ENCODE measurements at places on chromosomes 11 and 22.

GRCh38 chr11:45108070-45109064 is 38.1 kb upstream of the PRDM11 start:
- DNase-seq = no peak

DNA sequence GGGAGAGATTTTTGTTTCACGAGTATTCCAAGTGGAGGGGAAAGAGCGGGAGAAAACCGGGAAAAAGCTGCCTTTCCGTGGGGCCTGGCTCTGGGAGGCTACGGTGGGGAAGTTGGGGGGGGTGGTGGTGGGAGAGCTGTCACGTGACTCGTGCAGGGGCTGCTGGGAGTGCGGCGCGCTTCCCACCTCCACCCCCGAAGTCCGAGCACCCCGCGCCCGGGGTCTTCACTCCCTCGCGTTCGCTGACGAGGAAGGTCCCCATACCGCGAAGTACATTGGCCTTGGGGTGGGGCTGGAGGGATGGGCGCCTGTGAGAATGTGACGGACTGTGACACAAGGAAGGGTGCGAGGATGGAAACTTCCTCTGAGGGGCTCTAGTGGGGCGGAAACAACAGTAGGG is at the start of gene TEX12:
TSS of gene TEX12 (plus strand) at position 228 of the 400 bp plus-strand sequence. CDS start 1,897 bp downstream, outside the sequence.
- DNase-seq = no peak

- no peak for DNase-seq
Observed at GRCh38 chr11:12289667-12290476, 87.5 kb upstream of the PARVA start.

DNA sequence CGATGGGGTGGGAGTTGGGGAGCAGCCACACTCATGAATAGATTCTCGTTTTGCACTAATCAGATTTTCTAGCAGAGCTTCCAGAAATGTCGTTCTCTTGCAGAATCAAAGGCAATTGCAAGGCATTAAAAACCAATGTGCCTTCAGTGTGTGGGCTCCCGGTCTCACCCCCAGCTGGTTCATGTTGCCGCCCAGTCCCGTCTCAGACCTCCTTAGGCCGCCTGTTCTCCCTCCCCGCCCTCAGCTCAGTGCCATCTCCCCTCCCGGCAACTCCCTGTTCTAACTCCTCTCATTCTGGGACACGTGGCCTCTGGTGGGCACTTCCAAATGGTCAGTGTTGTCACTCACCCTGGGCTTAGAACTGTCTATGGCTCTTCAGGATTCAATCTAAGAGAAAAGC is 42.5 kb upstream of the SMIM38 start:
- no peak for DNase-seq

DNA sequence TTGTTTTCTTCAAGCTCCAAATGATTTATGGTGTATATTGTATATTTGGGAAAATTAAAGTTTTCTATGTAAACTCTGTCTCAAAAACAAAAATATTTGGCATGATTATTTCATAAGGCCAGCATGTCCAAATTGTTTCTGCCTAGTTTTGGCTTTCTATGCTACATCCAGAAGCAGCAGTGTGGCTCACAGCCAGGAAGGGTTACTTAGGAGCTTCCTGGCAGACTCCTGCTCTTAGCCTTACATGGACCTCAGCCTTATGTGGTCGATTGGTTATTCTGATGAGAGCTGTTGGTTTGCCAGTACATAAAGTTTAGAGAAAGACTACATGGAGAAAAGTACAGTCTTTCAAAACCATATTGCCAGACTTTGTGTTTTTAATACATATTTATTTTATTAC is 297.7 kb upstream of the FAT3 start:
- DNase-seq = no peak

DNA sequence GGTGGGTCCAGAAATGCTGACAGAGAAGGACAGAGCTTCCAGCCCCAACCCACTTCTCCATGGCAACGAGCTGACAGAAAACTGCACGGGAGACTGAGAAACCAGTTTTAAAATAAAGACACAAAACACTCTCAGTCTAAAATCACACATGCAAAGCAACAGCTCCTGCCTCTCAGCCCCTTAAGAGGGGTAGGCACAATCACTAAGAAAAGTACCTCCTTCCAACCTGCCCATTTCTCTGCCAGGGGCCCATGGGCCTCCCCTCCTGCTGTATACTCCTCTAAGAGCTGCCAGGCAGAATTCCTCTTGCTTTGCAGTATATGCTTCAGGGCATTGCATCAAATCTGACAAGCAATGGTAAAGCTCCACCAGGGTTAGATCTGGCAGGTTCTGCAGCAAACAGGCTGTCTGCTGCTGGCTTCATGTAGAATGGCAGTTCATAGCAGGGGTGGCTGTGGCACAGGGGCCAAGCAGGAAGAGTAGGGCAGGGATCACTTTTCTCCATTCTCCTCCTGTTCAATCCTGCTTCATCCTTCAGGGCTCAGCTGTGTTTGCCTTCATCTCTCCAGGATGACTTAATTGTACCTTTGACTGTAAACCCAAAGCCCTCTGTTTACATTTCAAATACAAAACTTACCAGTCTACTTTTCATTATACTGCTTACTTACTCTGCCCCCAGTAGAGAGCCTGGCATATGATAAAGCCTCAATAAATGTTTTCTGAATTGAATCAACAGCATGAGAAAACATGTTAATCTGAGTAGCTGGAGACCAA is 77.7 kb downstream of the KCNC1 start:
- no peak for DNase-seq

DNA sequence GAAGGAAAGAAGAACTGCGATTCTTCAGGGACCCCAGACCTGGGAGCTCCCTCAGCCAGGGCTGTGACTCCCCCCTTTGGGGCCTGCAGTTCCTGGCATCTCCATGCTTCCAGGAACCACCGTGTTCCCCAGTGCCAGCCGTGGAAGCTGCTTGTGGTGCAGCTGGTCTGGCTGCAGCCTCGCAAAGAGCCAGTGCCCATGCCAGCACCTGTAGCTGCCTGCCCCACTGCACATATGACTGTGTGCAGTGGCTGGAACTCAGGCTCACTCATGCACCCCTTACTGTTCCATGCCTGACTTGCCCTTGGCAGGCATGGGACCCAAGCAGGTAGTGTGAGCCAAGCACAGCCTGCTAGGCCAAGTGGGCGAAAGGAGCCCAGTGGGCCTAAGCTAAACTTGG is 401.3 kb downstream of the LRRC4C start:
- DNase-seq = no peak

All from CD4-positive, alpha-beta T cell treated with Interleukin-10 for 1 hour (primary cell).